Activated CD4-positive, alpha-beta T cell treated with anti-CD3 and anti-CD28 coated beads for 48 hours (primary cell): ENCODE measurements at places on chromosomes 11 and 22.
A peak's percentile ranks its signal among the peaks of the same experiment; 100 is the strongest.

- DNase-seq: no peak
These were observed 6.7 kb downstream of the NECTIN1 start for GRCh38 chr11:119722281-119722794.

- no peak for DNase-seq
These were observed 120.9 kb upstream of the B3GAT1 start for GRCh38 chr11:134532921-134533421.

DNA sequence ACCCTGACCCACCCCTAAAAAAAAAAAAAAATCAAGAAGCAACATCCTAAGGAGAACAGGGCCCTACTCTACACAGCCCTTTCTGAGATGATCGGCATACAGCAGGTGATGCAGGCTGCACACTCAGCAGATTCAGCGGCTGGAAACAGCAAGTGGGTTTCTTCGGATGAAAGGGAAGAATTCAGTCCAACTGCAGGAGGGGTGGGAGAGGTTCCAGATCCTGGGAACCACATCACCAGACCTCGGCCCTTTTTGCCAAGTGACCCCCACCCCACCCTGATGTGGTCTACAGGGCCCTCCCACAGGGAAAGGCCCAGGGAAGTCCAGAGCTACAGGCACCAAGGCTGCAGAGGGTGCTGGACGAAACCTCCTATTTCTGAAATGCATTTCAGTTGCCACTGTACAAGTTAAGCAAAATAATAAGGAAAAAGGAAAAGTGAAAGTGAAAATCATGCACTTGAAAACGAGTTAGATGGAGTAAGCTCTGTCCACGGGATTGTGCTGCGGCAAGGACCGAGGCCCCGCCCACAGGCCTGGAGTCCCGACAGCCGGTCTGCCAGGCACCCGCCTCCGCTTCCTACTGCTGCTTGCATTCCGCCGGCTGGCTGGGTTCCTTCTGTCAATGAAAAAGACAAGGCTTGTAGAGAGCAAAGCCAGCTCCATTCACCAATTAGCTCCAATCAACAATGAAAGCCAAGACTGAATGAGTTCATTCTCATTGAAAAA lies 16.0 kb upstream of the PHLDA2 start:
- peak; percentile 73 for DNase-seq

DNA sequence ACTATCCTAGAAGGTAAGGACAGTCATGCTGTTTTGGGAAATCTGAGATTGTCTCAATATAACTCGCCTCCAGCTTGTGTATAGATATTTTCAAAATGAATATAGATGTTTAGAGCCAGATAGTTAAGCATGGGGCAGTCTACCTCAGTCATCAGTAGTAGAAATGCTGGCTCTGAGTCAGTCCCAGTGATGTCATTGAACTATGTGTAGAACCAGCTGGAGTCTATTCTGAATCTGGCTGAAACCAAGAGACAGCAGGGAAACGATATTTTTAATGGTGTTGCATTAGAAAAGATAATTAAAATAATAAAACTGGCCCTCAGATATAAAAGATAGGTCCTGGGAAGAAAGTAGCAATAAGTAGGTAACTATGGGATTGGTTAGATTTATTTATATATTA lies 25.9 kb downstream of the PIWIL4 start:
- DNase-seq: no peak

- no peak for DNase-seq
These were observed 6.8 kb downstream of the CECR2 start for GRCh38 chr22:17375914-17376614.

DNA sequence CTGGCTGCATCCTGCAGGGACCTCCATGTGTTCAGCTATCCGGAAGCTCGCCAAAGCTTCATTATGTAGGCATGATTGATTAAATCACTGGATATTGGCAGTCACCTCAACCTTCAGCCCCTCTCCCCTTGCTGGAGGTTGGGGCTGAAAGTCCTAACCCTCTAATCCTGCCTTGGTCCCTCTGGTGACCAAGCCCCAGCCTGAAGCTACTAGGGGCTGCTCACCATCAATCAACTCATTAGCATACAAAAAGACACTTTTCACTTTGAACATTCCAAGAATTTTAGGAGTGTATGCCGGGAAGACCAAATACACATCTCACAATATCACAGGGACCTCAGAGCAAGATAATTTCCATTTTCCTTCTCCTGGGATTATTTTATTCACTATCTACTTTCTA lies 38.8 kb upstream of the TPBGL start:
- no peak for DNase-seq
